Brain pericyte (primary cell): ENCODE measurements at places on chromosomes 5 and 9.

- no peak for DNase-seq
Observed at GRCh38 chr5:42791151-42791550, 20.5 kb downstream of the SELENOP start.

DNA sequence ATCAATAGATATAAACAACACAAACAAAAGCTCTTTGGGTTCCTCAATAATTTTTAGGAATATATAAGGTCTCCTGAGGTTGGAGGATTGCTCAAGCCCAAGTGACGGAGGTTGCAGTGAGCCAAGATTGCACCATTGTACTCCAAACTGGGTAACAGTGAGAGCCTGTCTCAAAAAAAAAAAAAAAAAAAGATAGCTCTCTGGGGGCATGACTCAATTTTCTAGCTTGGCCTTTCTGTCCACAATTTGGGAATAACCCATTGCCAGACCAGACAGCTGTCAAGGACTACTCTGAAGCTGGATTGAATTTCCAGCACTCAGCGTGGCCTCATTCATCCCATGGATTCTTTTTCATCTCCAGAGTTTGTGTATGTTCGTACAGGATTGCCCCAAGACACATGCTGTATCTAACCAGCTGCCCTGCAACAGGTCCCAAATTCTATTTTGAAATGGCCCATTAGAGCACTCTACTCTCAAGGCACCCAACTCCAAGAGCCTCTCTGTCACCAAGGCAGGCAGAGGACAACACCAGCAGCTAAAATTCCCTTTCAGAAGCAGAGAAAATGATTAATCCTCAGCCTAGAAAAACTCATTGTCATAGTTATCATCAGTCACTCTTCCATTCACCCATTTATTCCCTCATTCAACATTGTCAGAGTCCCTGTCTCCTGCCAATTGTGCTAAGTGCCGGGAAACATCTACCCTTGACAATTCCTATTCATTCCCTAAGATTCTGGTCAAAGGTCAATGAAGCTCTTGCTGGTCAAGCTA is 8.7 kb downstream of the FAM193B start:
- DNase-seq, result peak; percentile 55

DNA sequence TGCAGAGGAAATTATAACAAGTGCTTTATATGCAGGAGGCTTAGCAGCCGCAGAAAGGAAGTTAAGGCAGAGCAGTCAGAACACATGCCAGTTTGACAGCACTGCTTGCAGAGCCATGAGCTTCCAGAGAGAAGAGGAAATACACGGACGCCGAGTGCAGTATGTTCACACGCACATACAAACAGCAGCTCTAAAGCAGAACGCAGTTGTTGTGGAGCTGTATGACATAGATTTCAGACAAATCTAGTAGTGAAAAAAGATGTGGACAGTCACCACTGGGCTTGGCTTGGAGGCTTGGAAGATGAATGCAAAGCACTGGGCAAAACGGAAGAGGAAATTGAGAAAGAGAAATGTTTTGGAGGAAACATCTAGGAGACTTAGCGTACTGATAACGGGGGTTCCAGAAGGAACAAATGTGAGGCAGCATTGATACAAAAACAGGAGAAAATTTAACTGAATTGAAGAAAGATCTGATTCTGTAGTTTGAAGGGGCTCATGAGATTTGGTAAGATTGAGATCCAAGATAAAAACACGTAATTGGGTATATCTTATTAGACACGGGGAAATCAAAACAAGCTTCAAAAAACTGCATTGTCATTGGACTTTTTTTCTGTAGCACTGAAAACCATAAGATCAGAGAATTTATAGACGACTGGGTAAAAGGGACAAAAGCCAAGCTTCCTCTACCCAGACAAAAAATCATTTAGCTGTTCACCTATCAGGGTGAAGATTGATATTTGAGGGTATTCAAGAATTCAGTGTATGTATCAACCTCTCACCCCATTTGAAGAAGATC is 19.6 kb upstream of the ROPN1L start:
- DNase-seq, result no peak

- no peak for DNase-seq
Observed at GRCh38 chr5:139955616-139956273, 87.4 kb downstream of the NRG2 start.

DNA sequence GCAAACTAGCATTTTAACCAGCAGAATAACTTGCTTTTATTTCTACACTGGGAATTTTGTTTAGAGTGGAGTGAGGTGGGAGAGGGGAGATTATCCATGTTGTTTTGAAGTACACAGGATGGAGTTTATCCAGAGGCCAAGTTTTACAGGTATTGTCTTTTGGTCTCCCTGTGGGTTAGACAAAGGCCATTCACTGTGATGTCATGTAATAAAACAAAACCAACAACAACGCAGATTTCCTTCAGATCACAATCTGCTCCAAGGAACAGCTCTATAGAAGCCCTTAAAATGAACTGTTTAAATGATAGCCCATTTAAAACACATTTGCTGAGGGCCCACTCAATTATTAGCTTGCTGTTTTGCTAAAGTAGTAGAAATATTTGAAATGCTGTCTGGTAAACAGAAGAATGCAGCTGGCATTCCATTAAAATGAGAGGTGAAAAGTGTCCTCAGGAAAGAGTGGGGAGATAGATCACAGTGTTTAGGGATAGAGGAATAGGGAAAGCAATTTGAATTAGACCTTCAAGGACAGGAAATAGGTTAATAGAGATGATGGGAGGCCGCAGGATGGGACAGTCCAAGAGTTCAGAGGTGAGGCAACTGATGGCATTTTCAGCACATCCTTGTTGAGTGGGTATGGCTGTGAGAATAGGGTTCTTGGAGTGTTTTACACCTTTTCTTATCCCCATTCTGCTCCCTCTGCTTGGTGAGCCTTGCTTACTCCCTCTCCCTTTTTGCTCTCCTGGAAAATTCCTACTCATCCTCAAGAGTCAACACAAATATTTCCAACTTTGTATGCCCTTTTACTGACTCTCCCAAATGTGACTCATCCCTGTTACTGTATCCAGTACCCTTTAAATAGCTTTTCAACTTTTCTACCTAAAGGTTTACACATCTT is 140.1 kb upstream of the NR3C1 start:
- no peak for DNase-seq

DNA sequence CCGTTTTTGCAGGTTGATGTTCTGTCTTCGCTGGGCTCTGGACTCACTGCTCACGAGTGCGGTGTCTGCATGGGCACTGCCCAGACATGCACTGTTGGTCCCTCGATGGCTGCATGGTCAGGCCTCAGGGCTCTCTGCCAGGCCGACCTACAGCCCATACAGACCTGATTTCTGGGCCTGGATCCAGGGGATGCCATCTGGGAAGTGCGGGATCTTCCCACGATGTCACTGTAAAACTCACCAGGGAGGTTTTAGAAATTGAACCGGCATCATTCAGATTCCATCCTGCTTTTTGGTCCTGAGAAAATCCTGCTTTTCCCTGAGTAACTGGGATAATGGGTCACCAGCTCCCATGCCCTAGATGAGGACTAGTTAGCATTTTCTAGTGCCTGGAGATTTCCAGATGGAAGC is 9.1 kb downstream of the S1PR3 start:
- DNase-seq, result no peak

GRCh38 chr5:95059636-95060035 is 225.3 kb downstream of the MCTP1 start:
- DNase-seq, result no peak

GRCh38 chr5:103354446-103354845 is 95.9 kb downstream of the MACIR start:
- DNase-seq, result no peak

- DNase-seq, result no peak
Observed at GRCh38 chr5:160506006-160507004, 84.7 kb downstream of the PTTG1 start.

GRCh38 chr5:73862796-73863195 is 236.8 kb downstream of the ARHGEF28 start:
- no peak for DNase-seq

DNA sequence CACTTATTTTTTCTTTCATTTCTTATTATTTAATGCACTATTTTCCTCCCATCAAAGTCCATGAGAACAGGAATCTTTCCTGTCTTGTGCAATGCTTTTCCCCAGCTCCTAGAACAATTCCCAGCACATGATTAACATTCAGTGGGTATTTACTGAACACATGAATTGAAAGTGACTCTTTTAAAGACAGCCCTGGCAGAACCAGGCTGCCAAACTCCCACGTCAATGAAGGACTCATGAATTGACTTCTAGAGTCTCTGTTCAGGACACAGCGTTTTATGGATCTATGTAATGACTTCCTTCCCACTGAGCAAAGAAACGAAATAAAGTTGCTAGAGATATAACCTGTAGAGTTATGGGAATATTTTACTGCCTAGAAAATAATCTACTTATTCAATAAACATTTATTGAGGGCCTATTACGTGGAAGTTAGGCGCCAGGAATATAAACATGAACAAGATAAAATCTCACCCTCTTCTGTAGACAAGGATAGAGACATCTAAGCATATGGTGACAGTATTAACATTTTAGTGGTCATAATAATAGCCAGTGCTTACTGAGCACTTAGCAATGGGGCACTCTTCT is 485.9 kb upstream of the KLF4 start:
- no peak for DNase-seq

GRCh38 chr5:82259172-82259800 is 18.9 kb downstream of the RPS23 start:
- DNase-seq, result no peak

- DNase-seq, result no peak
Observed at GRCh38 chr9:13411791-13412190, 132.3 kb upstream of the MPDZ start.

DNA sequence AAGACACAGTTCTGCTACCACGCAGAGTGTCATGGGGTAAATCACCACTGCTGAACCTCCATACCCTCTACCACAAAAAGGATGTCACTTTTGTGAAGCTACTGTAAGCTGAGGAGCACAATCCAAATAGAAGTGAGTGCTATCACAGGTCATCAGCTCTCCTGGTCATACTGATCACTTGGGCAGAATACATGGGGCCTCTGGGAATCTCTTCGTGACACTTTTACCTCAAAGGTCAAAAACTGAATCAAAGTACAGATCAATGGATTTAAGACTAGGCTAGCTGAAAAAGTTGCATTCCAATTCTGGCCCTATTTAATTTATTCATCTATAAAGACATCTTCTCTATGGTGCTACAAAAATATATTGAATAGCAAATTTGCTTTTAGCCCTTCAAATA is 115.5 kb downstream of the MPDZ start:
- DNase-seq, result no peak

GRCh38 chr9:110383491-110383890 is 45.8 kb upstream of the TXNDC8 start:
- no peak for DNase-seq
